ENCODE measurements at places on chromosomes 7 and 10.

DNA sequence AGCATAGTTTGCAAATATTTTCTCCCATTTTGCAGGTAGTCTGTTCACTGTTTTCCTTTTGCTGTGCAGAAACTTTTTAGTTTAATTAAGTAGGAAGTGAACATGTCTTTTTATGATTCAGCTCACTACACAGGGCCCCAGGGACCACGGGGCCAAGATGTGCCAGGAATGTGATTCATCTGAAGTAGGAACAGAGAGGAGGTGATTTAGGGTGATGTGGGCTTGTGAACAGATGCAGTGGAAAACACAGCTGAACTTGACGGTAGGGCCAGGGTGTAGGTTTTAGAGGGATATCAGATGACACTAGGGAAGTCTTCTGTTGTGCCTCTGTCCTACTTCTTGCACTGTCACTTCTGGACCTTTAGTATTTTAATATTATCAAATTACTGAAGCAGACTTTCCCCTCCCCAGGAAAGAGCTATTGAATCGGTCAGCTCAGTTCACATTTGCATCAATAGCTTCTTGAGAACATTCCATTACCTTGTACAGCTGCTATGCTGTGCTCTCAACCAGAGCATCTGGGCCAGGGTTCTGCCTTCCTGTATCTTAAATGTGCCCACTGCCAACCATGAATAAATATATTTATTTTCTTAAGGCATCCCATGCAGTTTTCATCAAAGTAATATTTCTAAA lies 96.9 kb downstream of the OSBPL3 start:
- peak; percentile 86 for DNase-seq

DNA sequence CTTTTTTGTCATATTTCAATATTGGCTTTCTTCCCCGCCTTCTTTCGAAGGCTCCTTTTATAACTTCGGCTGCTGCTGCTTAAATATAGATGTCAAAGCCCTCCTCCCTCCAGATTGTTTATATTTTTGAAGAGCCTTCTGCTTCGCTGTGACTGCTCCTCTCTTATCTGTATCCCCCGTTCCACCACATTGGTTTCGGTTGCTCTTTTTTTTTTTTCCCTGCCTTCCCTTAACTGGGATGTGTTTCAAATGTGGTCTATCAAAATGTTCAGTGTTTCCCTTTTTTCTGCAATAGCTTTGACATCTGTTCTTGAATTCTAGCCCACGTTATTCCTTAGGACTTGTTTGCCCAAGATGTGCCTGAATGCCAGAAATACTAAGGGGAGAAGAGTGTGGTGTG lies 96.4 kb downstream of the CUX1 start:
- DNase-seq, result no peak

DNA sequence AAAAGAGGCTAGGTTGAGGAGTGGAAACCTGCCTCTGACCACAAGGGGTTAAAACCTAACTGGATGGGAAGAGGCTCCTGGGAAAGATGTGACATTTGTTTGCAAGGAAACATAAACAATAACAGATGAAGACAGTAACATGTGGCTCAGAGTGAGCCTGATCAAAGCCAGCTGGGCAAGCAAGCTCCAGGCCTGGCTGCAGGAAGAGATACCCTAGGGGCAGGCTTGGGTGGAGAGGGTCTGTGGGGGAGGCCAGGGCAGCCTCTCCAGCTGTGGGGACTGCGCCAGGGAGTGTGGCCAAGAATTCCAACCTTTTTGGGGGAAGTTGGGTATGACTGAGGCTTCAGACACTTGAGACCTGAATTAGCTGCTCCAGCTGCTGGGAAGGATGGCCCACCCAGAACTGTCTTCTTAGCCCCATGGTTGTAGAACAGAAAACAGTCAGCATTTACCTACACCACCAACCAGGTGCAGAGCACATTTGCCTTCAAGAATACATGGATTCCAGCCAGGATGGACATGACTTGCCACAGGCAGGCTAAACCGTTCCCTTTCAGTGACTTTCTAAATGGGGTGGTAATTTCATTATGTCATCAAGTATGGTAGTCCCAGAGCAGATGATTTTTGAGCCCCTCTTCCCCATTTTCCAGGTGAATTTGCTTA lies 10.4 kb upstream of the FAM170B start:
- no peak for DNase-seq

- DNase-seq, result no peak
Measured at GRCh38 chr7:37312608-37313007, 136.1 kb downstream of the ELMO1 start.

DNA sequence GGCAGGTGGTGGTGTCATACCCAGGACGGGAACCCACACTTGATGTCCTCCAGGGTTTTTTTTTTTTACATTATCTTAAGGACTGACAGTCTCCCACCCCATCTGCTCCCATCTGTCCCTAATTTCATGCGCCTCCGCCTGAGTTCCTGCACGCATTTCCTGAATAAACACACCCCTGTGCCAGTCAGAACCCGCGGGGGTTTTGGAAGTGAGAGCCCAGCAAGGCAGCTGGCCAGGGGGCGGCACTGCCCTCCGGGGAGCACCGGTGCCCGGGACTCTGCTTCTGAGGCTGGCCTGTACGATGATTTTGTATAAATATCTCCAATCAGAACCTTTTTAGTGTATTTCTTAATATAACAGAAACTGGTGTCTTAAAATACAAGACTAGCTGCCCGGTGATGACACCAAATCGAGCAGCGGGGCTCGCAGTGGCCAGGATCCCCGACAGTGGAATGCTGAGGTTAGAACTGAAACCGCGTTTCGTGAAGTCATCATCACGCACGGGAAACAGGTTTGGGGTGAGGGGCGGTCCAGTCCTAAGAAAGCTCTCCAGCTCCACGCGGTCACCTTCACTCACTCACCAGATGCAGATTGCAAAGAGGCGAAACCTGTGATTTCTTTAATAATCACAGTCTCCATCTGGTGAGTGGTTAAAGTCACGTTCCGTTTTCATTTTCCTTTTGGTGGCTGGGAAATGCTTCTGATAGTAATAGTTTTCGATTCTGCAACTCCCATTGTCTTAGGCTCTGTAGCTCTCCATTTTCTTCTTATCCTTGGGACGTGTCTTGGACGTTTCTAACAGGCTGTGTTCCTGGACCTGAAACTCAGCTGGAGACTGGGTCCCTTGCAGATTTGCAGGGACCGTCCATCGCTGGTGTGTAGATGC lies 19.7 kb downstream of the BNIP3 start:
- DNase-seq, result no peak

DNA sequence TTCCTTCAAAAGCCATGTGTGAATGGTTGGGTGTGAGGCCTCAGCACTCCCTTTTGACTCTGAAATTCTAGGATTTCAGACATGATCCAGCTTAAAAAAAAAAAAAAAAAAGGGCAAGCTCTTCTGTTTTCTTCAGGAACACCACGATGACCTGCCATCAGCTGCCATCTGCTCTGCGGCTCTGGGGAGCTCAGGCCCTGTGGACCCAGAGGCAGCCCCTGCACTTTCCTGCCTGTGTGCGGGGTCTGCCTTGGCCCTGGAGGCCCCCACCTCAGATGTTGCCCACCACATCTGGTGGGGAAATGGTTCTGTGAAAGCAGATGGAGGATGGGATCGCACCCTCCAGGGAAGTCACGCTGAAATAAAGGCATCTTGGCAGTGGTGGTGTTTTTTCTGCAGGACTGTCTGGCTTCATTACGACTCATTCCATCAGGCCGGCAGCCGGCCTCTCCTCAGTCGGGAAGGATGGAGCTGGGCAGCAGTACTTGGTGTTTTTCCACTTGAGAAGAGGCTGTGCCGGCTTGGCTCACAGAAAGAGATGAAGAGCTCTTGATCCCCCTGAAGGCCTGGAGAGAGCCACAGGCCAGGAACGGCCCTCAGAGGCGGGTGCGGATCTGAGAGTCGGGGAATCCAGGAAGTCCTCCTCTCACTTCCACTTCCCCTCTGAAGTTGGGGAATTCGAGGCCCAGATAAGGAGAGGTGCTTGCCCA lies 66.1 kb upstream of the AQP1 start:
- peak; percentile 17 for DNase-seq

- no peak for DNase-seq
Measured at GRCh38 chr10:19466709-19467108, 349.5 kb upstream of the PLXDC2 start.

DNA sequence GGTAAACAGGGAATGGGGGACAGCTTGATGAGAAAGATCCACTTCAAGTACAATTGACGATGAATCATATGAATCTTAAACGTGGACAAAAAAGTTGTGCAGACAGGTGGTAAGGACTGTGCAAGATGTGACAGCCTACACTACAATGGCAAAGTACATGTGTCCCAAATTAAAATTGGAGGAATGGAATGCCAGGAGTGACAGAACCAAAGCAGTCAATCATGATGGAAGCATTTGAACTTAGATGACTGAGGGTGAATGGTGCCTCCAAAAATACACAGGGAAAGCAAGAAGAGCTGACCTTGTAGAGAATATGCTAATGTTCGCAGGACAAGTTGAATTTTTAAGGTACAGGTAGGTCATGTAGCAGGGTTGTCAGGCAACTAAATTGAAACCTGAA lies 150.3 kb upstream of the WNT16 start:
- no peak for DNase-seq

DNA sequence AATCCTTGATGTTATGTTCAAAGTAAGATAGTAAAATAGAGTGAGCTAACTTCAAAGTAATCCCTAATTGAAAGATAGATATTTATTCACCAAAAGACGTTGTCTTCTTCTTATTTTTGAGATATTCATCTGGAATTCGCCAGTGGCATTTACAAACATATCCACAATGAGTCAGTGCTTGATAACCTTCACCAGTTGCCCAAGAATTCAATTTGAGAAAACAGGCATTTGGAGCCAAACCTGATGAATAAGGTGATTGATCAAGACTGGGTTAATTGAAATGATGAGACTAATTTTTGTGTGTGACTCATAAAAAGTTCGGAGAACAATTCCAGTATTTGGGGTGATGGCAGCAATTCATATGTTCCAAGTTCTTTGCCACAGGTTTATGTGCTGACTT lies 344.0 kb downstream of the ARL4A start:
- DNase-seq, result no peak

Measured in renal cortical epithelial cell (primary cell).